GM12878 (cell line): ENCODE measurements at places on chromosomes 2 and 18. TPM values are rescaled to one million over a fixed set of nuclear protein-coding genes. Genes with fewer than 3 reads are reported as not detected.

ABCA12 gene
- 9.8 and 12.1 TPM in 2 replicates for total RNA-seq

MERTK gene
- 0.37 and 1.0 TPM in 2 replicates for total RNA-seq

- DNase-seq = no peak
Observed at GRCh38 chr2:236972491-236973342, 113.0 kb upstream of the COPS8 start.

DNA sequence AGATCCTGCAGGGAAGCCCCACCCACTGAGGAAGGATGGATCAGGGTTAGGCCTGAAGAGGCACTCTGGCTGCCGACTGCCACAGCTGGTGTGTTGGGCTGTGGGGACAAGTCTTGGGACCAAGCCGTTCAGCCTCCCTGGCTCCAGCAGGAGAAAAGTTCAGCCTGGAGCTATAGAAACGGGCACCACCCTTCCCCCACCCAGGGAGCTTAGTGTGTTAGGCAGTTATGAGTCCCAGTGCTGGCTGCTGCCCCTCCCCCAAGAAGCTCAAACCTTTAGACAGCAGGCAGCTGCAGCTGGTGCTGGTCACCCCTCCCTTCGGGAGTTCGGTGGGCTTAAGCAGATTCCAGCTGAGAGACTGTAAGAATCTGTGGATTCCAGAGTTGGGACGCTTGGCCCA, 447.1 kb upstream of the HS6ST1 start:
- no peak for DNase-seq

DNA sequence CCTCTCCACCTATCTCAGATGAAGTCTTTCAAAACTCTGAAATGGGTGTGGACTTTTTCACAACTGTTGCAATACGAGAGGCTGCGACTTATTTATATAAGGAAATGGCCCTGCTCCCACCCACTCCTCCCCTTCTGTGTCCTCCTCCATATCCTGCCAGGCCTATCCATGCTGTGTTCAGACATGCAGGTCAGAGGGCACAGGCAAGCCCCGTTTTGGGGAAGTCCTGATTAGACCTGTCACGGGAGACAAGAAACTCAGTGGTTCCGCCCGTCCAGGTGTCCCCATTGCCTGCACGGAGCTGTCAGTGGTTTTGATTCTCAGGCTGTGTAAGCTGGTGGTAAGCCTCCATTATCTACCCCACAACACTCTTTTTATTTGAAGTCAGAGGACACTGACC, 99.6 kb upstream of the MGAT5 start:
- DNase-seq = peak; percentile 36

DNA sequence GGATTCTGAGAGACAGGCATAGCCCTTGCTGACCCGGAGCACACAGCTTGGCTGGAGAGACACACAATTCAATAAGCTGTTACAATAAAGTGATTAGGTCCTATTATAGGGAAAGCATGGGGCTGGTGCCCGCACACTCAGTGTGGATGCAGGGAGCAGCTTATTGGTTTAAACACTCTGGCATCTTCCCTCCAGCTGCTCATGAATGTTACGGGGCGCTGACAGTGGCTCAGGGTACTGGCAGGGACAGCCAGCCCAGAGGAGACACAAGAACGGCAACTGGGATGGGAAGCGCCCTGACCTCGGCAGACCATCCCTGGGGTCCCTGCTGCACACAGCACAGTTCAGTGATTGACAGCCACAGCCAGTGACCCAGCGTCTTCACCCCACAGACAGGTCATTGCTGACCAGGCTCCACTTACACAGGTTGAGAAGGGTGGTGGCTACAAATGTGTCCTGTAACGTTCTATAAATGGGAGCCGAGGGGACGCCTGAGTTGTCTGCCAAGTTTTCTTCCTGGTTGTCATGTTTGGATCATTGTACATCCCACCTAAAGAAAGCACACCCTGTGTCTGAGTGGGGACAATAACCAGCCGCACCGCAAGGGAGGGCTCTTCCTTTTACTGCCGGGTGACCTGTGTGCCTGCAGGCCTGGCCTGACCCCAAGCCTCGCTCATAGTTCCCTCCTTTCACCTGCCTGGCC, 60.3 kb downstream of the SH3BP4 start:
- no peak for DNase-seq

GRCh38 chr2:219967247-219968245, 340.1 kb downstream of the SLC4A3 start:
- no peak for DNase-seq

TTL gene
- total RNA-seq = 24.1 and 27.1 TPM in 2 replicates

GRCh38 chr2:233912691-233913423, 4.3 kb upstream of the TRPM8 start:
- no peak for DNase-seq

IHH gene
- total RNA-seq = not detected in 2 replicates

DNA sequence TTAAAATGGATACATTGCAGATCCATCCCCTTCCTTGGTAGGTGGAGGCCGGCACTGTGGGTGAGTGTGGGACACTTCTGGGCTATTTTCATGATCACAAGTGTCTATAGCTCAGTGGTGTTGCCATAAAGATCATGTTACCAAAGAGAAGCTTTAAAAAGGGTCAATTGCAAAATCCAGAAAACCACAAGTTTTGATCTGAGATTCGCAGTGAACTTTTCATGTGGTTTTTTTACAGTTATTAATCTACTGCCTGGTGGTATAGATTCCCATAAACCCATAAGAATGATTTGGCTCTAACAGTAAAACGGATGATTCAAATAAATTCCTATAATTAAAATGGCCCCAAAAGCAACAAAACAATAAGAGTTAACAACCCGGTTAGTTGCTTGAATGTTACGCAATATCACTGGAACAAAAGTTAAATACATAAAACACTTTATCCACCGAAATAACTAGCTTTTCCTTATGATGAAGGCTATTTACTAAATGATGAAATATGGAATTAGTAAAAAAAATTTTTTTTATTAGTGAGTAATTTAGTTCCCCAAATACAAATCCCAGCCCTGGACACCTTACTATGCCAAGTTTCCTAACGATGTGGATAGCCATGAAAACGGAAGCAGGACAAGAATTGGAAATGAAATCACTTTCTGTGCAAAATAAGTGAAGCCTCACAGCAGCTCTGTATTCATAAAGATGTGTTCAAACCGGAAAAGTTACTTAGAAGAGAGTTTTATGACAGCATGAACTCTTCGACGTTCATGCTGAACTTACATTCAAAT, 95.6 kb upstream of the THOC1 start:
- no peak for DNase-seq

KIF5C gene
- total RNA-seq = 0.37 and 0.49 TPM in 2 replicates

FIGN gene
- not detected in 2 replicates for total RNA-seq

MEIS1 gene
- total RNA-seq = 0.15 and 0.21 TPM in 2 replicates

UGT1A8 gene
- total RNA-seq = not detected in 2 replicates

- DNase-seq = no peak
Observed at GRCh38 chr2:37348155-37348554, 3.7 kb downstream of the QPCT start.

DNA sequence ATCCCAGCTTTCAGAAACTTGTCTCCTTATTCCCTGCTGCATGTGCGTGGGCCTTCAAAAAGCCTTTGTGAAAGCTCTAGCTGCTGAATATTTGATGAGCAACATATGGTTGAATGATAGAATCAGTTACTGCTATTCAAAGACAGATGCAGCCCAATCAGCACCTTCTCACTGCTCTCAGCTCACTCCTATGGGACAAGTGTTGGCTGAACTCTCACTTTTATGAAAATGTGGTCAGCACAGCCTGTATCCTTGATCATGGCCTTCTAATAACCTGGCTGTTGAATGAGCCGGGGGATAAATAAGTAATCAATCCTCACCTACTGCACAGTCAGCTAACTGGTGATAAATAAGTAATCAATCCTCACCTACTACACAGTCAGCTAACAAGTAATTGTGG, 103.2 kb downstream of the PIEZO2 start:
- DNase-seq = no peak

DNA sequence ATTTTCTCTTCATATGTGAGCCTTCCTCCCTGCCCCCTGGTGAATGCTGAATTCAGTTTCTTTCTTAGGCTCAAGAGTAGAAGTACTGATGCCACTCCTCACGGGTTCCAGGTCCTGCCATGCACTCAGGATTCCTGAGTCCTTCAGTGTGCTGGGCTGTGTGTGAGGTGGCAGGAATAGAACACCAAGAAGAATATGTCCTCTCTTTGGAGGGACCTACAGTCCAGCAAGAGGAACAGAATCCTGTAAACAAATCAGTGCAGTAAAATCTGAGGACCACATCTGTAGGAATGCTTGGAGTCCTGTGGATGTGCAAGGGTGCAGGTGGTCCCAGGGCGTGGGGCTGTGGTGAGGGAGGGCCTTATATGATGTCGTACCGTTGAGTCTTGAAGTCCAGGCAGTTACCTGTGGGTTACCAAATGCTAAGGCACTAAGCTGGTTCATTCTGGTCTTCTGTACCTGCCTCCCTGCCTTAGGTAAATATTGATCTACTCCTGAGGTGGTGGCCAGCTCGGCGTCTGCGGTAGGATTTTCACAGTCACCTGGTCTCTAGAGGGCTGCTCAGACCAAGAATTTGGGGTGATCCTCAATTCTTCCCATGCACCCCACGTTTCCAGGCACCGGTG, 5.5 kb downstream of the ASAP2 start:
- DNase-seq = no peak

CCDC102B gene
- 2.7 and 2.8 TPM in 2 replicates for total RNA-seq

- DNase-seq = no peak
Observed at GRCh38 chr2:29855924-29856639, 65.3 kb downstream of the ALK start.

SH3BP4 gene
- total RNA-seq = 0.19 and 0.36 TPM in 2 replicates

GRCh38 chr2:235049069-235049468, 97.3 kb downstream of the SH3BP4 start:
- no peak for DNase-seq

DNA sequence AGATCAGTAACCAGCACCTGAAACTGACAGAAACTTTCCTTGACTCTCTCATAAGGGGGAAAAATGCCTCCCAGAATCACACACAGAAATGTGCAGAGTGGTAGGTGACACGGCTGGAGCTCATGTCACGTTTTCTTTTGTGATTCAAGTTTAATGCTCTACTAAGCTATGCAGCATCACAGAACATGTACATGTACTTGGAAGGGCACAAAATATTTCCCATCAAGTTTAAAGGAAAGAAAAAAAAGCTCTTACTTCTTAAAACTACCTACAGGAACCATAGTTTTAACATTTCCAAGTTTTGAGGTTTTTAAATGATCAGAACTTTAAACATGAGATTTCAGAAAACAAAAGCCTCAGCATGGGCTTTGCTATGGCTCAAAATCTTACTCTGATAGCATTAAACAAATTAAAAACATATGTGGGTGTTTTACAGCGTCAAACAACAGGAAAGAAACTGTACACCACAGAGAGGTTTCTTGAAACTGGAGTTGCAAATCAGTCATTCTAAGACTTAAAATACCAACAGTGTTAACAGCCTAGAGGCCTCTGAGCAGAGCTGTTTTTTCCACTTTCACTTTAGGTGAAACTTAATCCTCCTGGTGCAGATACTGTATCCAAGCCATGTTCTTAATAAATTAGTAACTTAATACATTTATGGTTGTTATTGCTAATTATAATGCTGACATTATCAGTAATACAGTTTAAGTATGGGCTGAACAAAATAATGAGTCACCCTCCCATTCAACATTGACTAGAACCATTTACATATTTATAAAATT, 30.1 kb downstream of the MBP start:
- DNase-seq = peak; percentile 74

DNA sequence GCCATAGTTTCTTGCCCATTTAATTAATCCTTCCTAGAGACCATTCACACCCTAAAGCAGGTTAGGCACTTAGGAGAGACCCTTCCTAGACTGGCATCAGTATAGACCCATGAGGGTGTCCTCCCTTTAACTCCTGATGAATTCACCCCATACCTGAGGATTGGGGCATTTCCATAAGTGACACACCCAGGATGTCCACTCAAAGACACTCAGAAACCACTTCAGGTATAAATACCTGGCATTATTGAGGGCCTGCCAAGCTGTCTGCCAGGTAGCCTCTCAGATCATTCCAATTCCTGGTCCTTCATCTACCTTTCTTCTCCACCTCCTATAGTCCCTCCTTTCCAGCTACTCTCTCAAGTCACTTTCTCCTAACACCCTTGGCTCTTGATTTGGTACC, 57.5 kb upstream of the SLC14A2 start:
- DNase-seq = no peak

DNA sequence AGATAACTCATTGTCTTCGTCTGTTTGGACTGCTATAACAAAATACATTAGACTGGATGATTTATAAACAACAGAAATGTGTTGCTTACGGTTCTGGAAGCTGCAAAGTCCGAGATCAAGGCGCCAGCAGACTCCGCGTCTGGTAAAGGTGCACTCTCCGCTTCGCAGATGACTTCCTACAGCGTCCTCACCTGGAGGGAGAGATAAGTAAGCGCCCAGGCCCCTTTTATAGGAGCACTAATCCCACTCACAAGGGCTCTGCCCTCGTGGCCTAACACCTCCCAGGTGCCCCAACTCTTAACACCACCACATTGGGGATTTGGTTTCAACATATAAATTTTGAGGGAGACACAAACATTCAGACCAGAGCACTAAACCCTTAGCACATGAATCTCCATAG, 51.3 kb downstream of the SERTAD2 start:
- no peak for DNase-seq

REG1B gene
- 2.7 and 3.9 TPM in 2 replicates for total RNA-seq

DNA sequence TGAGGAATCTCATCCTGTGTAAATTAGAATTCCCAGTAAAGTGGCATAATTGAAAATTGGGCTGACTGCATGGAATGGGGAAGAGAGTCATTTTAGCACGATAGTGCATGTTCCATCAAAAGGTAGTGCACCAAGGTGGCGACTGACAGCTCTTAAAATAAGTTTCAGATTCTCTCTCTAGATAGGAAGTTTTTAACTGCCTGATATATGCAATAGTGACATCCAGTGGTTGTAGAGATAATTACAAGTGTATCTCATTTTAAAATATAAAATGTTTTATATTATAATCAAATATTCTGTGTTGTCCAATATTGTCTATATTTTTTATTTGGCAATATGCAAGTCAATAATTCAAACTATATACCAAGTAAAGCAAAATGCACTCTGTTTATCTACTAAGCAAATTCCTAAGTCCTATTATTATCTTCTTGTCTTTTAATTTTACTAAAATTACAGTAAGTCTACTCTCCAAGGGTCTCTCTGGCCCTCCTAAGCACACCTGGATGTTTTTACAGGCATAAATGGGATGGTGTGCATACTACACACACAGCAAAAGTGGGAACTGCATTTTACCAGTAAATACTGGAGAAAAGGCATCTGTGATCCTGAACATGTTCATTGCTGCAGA, 397.7 kb upstream of the HNRNPA3 start:
- DNase-seq = peak; percentile 8

- DNase-seq = no peak
Observed at GRCh38 chr2:30219886-30220875, 11.2 kb upstream of the LBH start.

GRCh38 chr2:231780123-231780908, 766 bp downstream of the PDE6D start:
- no peak for DNase-seq

DDX18 gene
- 71.3 and 79.5 TPM in 2 replicates for total RNA-seq

GRCh38 chr2:20368706-20369105, 18.1 kb upstream of the PUM2 start:
- DNase-seq = no peak

LYG2 gene
- not detected in 2 replicates for total RNA-seq
